CD8-positive, alpha-beta T cell (primary cell): ENCODE measurements at places on chromosomes 16 and 17. TPM values are rescaled to one million over a fixed set of nuclear protein-coding genes. Genes with fewer than 3 reads are reported as not detected.

Gene MYH1
- not detected for total RNA-seq

Gene LPO
- not detected for total RNA-seq

Gene RNF135
- 1.5 TPM for total RNA-seq

Gene FAM171A2
- 0.24 TPM for total RNA-seq

Gene RAP1GAP2
- total RNA-seq: 18.9 TPM

Gene COL1A1
- 37.2 TPM for total RNA-seq

Gene NOL3
- total RNA-seq: 0.71 TPM

Gene KRTAP4-3
- total RNA-seq: not detected

Gene CEMP1
- 0.46 TPM for total RNA-seq

Gene PRSS33
- total RNA-seq: not detected

Gene KRTAP9-4
- total RNA-seq: not detected

DNA sequence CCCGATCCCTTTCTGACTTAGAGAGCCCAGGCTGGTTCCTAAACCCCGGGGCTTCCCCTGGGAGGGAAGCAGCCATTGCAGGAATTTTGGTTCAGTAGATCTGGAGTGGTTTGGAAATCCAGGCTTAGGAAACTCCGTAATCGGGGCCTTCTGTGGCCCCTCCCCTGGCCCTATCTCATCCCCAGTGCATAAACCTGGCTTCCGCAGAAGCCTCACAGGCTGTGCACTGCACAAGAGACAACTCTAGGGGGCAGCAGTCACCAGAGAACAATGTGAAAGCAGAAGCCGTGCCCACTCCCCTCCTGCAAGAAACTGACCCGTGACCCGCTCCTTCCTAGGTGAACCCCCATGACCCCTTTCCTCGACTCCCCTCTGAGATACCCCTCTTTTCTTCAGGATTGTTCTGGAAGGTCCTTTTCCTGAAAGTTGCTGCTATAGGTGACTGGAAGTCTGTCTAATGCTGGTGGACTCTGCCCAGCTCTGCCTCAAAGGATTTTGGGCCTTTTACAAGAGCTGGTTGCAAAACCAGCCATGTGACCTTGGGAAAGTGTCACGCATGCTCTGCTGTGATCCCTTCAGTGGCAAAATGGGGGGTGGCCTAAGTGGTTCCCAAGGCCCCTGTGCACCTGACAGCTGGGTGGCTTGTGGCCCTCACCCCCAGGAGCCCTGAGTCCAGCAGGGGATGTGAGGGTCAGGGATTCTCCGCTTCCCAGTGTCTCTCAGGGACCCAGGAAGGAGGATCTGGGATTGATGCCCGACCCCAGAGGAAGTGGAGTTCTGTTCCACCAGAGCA is 14.4 kb downstream of the GUCY2D start:
- peak; percentile 15 for DNase-seq

- no peak for DNase-seq
These were observed 251.0 kb downstream of the CDH11 start for GRCh38 chr16:64870859-64871258.

- no peak for DNase-seq
These were observed 31.4 kb upstream of the ADCY7 start for GRCh38 chr16:50234771-50235556.

DNA sequence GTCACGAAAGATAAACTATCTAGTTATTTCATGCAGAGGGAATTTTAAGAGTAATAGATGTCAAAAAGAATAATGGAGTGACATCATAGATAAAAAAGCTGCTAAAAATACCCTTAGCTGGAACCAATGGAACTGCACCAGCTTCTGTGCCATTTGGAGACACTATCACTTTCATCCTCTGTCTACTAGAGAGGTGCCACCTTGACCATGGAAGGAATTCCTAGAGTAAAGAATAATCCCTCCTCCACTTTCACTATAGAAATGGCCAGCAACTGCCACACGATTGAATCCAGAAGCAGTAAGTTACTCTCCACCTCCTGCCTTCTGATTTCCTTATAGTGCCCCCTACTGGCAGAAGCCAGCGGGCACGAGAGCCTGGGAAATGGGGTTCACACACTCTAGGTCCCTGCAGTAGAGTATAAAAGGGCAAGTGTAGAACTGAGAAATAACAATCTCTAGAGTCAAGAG is 2.8 kb upstream of the ALDH3A2 start:
- peak; percentile 44 for DNase-seq

DNA sequence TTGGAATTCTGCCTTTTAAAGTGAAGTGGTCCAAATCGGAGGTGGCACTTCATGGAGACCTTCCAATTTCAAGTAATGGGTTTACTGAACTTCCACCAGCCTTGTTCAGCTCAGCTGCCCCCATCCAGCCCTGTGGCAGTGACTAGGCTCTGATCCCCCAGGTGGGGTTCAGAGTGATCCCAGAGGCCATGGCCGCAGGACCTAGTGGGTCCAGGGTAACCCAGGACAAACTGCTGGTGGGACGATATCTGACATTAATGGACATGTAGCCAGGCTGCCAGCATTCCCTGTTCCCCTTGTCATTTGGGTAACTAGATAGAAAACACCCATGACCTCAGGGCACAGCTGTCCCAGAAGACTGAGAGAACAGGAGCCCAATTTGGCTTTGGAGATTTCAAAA is 209.9 kb downstream of the GSG1L start:
- no peak for DNase-seq

DNA sequence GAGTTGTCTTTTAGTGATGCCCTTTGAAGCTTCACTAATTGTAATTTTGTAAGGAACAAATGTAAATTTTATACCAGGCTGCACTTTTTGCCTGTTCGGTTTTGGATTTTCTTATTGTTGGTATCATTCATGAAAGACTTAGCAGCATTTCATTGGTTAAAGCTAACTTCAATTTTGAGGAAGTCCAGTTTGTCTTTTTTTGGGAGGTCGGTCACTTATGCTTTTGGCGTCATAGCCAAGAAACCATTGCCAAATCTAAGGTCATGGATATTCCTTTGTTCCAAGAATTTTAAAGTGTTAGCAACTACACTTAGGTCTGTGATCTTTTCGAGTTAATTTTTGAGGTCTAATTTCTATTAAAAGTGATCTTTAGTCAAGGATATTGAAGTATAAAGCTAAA is 77.1 kb downstream of the PRKCA start:
- no peak for DNase-seq

GRCh38 chr16:56409195-56409594 is 16.1 kb downstream of the AMFR start:
- no peak for DNase-seq

GRCh38 chr17:15123593-15124263 is 141.4 kb downstream of the PMP22 start:
- no peak for DNase-seq

- DNase-seq: no peak
These were observed 176.3 kb downstream of the HS3ST4 start for GRCh38 chr16:25868106-25868505.

DNA sequence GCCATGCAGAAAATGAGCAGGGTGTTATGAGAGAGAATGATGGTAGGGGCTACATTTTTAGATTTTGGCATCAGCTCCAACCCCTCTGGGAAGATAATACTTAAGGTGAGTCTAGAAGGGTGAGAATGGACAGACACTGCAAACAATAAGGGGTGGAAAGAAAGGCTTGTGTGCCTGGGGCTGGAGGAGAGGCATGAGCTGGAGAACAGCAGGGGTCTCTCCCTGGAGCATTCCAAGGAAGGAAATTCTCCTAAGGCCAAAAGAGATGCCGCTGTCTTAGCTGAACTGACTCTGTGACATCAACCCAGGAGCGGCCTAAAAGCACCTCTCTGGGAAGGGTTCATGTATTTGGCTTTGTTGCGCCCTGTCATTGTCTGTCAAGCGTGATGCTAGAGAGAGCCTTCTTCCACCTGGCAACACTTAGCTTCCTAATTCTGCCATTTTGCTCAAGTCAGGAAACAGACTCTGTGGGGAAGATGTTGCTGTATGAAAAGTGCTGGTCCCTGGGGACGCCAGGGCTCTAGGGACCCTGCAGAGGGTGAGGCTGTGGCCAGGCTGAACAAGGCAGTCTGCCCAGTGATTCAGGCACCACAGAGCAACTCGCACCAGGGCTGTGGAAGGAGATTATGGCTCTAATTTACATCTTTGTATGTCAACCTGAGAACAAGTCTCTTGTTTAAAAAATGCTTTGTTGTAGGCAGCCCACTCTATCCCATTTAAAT is 225.7 kb downstream of the CBLN1 start:
- DNase-seq: no peak

DNA sequence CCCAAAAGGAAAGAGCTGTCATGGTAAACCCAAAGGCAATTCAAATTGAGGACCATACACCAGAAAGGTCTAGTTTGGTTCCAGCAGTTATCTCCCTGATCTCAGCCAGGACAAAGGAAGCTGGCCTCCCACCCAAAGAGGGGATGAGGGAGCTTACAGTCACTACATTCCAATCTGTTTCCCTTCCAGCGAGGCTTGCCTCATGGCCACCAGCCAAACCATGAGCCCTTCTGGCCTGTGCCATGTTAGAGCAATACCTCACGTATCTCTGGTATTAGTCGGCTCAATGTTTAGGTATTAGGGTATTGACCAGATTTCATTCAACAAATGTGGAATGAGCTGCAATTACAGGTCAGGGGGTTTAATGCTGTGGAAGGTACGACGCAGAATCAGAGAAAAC is 8.4 kb downstream of the NDUFAB1 start:
- no peak for DNase-seq

GRCh38 chr17:72693956-72694355 is 398.5 kb downstream of the SLC39A11 start:
- DNase-seq: no peak

- DNase-seq: no peak
These were observed 42.7 kb downstream of the MPRIP start for GRCh38 chr17:17084941-17085340.

GRCh38 chr16:78446486-78446885 is 347.0 kb downstream of the WWOX start:
- DNase-seq: no peak

DNA sequence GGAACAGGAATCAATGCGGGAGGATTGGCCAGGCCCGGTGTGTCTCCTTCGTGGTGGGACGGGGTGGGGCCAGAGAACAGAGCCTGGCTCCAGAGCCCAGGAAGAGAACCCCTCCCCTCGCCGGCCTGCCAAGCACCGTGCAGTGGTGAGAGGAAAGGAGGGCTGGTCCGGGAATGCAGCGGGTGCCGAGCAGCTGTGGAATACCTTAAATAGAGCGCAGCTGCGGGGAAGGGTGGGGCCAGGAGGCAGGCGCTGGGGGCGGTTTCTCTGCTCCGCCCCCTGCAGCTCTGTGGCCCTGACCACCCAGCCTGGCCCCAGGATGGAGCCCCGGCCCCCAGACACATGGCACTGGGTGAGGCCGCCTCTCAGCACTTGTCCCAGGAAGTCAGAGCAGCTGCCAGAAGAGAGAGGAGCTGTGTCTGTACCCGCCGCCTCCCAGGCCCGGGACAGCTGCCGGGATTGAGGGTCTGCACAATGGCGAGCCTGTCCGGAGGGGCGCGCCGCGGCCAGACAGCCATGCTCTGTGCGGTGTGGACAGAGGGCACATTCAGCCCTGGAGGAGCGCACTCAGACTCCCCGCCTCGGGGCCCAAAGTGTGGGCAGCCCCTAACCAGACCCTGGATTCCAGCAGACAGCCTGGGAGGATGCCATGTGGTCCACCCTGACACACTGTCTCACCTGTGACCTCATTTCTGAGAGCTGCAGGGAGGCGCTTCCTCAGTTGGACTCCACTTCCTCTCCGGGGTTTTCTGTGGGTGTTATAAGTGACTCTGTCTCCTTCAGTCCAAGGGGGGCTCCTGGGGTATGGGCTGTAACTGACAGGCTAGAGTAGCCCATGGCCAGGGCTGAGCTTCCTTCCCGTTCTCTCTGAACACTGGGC is 268.8 kb downstream of the SEC14L1 start:
- DNase-seq: peak; percentile 68

GRCh38 chr17:47719411-47720152 is 13.5 kb upstream of the TBX21 start:
- DNase-seq: no peak

- DNase-seq: peak; percentile 40
These were observed 76.0 kb downstream of the METRNL start for GRCh38 chr17:83155128-83156121.

DNA sequence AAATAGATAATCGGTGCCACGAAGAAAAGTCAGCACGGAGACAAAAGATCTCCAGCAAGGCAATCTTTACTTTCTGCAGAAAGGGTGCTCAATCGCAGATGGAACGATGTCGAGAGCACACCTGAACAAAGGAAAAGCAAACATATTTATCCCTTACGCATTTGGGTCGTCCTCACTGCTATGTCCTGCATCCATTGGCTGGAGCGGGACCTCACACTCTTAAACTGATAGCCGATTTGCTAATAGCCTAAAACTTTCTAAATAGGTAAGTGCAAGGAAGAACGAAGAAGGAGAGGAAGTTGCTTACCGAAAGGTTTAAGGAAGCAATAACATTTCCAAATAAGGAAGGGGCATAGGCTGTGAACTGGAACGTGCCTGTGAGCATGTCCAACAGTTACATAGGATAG is 1.2 kb upstream of the AKAP10 start:
- DNase-seq: no peak

- no peak for DNase-seq
These were observed 6.5 kb downstream of the GRB7 start for GRCh38 chr17:39744075-39744835.

- no peak for DNase-seq
These were observed 261.6 kb upstream of the TNRC6C start for GRCh38 chr17:77696721-77697460.

DNA sequence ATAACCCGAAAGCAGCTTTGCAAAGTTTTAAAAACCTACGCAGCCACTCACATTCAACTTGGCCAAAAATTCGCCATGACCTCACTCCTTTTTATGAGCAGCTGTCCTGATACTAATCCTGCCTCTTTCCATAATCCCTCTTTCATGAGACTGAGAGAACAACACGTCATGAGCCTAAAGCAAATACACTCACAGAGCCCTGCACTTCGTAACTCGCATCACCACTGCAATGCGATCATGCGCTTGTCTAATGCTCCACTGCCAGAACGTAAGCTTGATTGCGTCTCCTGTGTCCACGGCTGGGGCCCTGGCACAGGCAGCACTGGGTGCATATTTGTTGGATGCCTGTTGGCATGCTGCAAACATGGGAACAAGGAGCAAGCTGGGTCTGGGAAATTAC is 36.2 kb downstream of the CDRT4 start:
- DNase-seq: no peak

- no peak for DNase-seq
These were observed 81.3 kb downstream of the HIC1 start for GRCh38 chr17:2136241-2136640.
